ENCODE measurements at places on chromosomes 2 and 18. TPM values are rescaled to one million over a fixed set of nuclear protein-coding genes. Genes with fewer than 3 reads are reported as not detected.

REG3A gene
- polyA plus RNA-seq = not detected

GRCh38 chr2:16393500-16394071 lies 272.0 kb downstream of the CYRIA start:
- no peak for DNase-seq

SCN9A gene
- polyA plus RNA-seq = 1.6 TPM

GRCh38 chr2:236551471-236552211 lies 18.0 kb upstream of the ACKR3 start:
- no peak for DNase-seq

DNA sequence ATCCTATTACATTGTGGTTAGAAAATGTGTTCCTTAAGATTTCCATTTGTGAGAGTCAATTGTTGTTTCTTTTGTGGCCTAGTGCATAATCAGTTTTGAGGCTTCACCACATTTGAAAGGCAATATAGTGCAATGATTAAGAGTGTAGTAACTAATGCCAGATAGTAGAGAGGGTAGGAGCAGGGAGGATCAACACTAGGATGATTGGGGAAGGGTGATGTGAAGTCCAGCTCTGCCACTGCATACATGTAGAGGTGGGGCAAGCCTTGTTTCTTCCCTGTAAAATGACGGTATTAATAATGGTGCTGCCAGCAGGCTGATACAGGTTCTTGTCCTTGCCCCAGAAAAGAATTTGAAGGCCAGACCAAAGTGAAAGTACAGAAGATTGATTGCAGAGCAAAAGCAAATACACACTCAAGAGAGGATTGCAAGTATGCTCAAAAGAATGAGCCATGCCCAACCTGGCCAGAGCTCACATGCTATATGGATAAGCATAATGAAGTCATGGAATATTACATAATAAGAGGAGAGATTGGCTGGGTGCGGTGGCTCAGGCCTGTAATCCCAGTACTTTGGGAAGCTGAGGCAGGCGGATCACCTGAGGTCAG lies 8.0 kb downstream of the SP100 start:
- DNase-seq = no peak

MCM6 gene
- 59.9 TPM for polyA plus RNA-seq

GRCh38 chr2:104052356-104052755 lies 801.6 kb upstream of the POU3F3 start:
- no peak for DNase-seq

CPSF3 gene
- polyA plus RNA-seq = 52.5 TPM

DNA sequence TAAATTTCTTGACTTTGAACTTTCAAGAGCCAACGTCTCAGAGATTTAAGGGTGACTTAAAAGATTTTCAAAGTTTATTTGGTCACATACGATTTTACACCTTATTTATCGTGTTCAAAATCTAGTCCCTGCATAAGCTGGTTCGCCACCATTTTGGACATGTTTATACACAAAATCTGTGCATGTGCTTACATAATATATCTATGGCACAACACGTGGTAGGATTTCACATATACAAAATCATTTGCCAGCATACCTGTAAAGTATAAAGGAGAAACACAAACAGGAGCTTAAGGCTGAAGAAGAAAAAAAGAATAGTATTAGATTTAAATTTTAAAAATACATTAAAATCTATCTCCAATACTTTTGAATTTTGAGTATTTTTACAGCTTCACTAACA lies 190.0 kb upstream of the KYNU start:
- DNase-seq = no peak

TCF23 gene
- 0.59 TPM for polyA plus RNA-seq

SESTD1 gene
- 74.7 TPM for polyA plus RNA-seq

PPP1R1C gene
- polyA plus RNA-seq = 1.6 TPM
